ELF-1 (cell line): ENCODE measurements at places on chromosomes 7 and 10.

- DNase-seq = no peak
These were observed 308.5 kb upstream of the FZD1 start for GRCh38 chr7:90955641-90956207.

GRCh38 chr7:66522518-66522917, 106.2 kb upstream of the KCTD7 start:
- no peak for DNase-seq

DNA sequence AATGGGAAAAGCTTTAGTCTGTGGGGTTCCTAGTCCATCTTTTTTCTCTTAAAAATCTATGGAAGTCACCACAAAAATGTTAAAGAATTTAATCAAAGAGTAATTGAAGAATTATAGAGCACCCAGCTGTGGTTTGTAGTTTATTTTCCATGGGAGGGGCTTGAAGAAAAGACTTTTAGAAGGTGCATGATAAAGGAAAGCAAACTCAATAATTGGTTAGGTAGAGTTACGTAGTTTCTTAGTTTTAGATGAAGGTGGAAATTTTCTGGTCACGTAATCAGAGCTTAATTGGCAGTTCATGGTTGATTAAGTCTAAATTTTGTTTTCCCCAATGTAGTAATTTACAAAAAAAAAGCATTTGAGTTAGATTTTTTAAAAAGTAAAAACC, 724 bp downstream of the ZNF107 start:
- no peak for DNase-seq

- DNase-seq = no peak
These were observed 599.2 kb upstream of the POM121L12 start for GRCh38 chr7:52436278-52436677.

- no peak for DNase-seq
These were observed 2.8 kb upstream of the FAM53B start for GRCh38 chr10:124746992-124747391.

- peak; percentile 10 for DNase-seq
These were observed 34.4 kb downstream of the ADD3 start for GRCh38 chr10:110042181-110042580.

DNA sequence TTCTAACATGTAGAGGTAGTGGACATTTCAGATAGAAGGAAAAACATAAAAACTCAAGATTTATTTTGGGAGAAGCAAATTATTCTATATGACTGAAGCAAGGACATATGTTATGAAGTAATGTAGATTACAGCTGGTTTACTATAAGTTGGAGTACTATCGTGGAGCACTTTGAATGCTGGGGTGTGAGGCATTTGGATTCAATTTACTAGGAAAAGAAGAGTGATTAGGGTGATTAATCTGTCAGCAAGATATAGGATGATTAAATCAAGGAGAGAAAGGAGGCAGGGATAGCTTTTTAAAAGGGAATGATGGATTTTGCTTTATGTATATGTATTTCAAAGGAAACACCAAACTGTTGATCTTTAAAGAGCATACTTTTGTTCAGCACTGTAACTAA, 318.4 kb upstream of the KAT6B start:
- no peak for DNase-seq

DNA sequence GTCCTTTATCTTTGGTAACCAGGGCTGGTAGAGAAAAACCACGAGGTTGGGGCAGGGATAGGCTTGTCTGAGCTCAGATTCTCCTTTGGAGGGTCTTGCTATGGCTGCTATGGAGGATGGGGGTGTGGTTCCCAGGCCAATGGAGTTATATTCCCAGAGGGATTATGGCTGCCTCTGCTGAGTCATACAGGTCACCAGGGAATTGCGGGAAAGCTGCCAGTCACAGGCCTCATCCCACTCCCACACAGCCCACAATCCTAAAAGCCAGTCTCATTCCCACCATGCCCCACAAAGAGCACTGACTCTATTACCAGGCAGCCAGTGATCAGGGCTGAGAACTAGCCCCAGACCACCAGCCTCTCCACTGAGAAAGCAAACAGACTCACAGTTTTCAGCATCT, 316.6 kb upstream of the TMEM229A start:
- DNase-seq = peak; percentile 4

DNA sequence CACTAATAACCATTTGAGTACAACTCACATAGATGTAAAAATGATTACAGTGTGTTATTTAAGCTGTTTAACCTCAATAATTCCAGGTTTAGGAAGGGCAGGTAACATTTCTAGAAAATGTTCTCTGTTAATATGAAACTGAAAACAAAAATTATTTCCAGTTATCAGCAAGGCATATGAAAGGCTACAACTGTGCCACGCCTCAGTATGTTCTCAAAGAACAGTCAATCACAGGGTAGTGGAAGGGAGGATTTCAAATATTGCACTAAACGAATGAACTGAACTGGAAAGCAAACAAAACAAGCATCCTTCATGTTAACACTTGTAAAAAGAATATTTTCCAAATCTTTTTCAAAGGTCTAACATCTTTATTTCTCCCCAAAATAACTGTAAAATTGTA, 31.3 kb downstream of the ARHGAP19 start:
- no peak for DNase-seq

DNA sequence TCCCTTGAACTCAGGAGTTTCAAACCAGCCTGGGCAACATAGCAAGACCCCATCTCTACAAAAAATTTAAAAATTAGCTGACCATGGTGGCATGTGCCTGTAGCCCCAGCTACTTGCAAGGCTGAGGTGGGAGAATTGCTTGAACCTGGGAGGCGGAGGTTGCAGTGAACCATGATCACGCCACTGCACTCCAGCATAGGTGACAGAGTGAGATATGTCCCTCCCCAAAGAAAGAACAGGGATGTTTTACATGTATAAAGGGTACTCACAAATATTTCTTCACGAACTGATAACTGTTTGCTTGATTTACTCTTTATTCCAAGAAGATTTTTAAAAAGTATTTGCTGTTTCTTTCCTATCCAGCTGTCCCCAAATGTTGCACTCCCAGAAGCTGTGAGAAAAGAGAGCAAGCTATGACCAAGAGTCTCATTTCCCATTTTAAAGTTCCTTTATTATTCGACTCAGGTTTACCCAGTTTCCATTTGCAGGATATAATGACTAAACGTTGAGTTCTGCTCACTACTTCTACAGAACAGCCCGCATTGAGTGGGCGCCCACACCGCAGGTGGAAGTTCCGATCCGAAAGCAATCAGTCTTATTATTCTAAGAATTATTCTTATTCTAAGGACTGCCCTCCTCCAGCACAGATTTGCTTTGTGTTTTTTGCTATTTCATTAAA, 90.7 kb downstream of the APBB1IP start:
- no peak for DNase-seq
